Activated T-cell treated with anti-CD3 and anti-CD28 coated beads for 1 hour (primary cell): ENCODE measurements at places on chromosomes 4 and X.

- no peak for DNase-seq
Measured at GRCh38 chr4:159483782-159484741, 381.2 kb downstream of the RAPGEF2 start.

DNA sequence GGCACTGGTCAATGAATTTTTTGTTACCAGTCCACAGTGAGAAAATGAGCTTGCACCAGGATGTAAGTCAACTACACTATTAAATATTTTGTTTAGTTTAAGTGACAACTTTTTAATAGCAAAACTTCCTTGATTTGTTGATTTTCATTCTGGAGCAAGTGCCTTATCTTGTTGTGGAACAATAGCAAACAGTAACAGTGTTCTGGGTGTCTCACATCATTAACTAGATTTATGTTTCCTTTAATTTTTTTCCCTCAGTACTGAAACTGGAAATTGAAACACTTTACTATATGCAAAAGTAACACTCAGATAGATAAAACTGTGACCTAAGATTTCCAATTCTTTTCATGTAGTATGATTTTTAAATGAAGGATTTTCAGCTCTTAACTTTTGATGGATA is 80.1 kb downstream of the GALNT7 start:
- no peak for DNase-seq

DNA sequence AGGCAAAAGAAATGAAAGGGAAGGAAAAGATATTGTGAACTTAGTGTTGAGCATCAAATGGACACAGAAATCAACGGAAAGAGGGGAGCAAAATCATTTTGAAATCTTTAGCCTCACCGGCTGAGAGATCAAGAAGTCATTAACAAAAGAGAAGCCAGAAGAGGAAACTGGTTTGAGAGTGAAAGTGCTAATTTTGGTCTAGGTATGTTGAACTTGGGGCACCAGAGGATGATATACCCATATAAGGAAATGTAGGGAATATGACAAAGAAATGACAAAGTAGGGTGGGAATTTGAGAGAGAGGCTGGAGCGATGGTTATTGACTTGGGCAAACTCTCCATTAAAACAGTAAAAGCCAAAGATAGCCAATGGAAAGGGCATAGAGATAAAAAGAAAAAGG is 183.4 kb upstream of the ATOH1 start:
- no peak for DNase-seq

DNA sequence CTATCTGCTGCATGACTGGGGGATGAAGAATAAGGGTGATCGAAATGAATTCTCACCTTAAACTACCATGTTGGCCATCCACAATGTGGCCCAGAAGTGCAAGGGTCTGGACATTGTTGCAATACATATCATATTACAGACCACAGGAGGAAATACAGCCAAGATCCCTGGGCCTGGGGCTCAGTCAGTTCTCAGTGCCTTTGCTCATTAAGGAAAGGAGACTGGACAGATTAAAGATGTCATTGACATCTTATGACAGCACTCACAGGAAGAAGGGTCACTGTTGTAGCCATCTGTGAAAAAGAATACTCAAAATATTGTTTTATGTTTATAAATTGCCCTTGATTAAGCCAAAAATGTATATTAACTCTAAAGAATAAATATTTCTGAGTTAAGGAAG is 1345.2 kb downstream of the FSTL5 start:
- no peak for DNase-seq

- DNase-seq, result no peak
Measured at GRCh38 chrX:100413229-100413628, 3.2 kb upstream of the PCDH19 start.

- DNase-seq, result no peak
Measured at GRCh38 chr4:121155893-121156292, 8.2 kb downstream of the TNIP3 start.

DNA sequence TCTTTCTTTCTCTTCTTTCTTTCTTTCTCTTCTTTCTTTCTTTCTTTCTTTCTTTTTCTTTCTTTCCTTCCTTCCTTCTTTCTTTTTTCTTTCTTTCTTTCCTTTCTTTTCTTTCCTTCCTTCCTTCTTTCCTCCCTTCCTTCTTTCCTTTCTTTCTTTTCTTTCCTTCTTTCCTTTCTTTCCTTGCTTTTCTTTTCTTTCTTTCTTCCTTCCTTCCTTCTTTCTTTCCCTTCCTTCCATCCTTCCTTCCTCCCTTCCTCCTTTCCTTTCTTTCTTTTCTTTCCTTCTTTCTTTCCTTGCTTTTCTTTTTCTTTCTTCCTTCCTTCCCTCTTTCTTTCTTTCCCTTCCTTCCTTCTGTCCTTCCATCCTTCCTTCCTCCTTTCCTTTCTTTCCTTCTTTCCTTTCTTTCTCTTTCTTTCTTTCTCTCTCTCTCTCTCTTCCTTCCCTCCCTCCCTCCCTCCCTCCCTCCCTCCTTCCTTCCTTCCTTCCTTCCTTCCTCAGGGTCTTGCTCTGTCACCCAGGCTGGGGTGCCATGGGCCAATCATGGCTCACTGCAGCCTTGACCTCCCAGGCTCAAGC is 13.6 kb upstream of the SPARCL1 start:
- no peak for DNase-seq

DNA sequence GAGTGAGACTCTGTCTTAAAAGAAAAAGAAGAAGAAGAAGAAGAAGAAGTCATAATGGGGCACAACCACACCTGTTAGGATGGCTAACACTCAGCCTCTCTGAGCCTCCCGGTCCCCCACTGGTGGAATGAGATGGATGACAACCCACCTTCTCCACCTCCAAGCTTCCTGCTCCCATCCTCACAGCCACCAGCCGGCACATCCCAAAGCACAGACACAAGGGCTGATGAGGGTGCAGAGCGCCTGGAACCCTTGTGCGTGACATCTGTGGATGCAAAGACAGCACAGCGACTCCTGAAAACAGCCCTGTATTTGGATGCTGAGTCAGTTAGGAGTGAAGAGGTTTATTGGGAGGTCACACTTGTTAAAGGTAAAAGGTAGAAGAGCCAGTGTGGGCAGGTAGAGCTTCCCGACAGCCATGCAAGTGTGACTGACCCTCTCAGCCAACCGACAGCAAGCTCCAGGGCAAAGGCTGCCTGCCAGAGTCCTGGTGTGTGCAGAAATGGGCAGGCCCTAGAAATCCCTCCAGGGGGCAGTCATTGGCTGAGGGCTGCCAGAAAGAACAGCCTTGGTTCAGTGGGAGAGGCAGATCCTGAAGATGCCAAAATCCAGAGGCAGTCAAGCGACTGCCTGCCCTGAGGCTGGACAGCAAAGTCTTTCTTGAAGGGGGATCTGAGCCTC is 26.6 kb upstream of the MAN2B2 start:
- DNase-seq, result no peak

GRCh38 chrX:24899391-24899790 is 116.4 kb downstream of the ARX start:
- DNase-seq, result no peak

DNA sequence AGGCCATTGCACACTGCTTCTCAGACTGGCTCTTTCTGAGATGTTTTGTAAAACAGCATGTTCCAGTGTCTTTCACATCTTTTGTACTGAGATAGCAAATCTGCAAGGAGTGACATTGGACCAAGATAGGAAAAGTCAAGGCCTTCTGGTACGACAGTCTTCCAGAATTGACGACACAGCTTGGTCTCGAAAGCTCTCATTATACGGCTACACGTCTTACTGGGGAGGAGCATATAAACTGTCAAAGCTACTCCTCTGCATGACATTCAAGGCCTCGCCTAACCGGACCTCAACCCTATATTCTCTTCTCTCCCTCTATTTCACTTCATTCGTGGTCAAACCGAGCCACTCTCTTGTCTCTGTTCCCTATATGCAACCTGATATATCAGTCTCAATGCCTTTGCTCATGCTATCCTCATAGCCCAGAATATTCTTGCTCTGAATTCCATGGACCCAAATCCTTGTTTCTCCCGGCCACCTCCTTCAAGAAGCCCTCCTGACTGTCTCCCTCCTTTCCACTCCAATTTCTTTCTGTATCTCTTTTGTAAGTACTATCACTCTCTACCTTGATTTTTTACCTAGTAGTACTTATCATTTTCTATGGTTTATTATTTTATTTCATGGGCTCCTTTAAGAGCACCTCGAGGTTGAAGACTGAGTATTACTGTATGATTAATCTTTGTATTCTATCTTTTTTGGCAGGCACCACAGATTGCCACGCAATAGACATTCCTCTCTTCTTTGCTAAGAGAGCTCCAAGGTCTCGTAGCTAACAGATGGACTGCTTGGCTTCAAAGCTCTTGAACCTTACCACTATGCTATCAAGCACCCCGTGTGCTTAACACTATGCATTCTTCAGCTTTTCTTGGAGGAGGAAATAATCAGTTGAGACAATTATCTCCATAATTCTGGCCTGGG is 35.1 kb downstream of the RBM47 start:
- DNase-seq, result no peak

GRCh38 chr4:30427932-30428331 is 292.2 kb upstream of the PCDH7 start:
- no peak for DNase-seq
